ENCODE measurements at places on chromosomes 7 and 10.

GRCh38 chr7:146074195-146074765 is 42.3 kb upstream of the CNTNAP2 start:
- no peak for DNase-seq

DNA sequence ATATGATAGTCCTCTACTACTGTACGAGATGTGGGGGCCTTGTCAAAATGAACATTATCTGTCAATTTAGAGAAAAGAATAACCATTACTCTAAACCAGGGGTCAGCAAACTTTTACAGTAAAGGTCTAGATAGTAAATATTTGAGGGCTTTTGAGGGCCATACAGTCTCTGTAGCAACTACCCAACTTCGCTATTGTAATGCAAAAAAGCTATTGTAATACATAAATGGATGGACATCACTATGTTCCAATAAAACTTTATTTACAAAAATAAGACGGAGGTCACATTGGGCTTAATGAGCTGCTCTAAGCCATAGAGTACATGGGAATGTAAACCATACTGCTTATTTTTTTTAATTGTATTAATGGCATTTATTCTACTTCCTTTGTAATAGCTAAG is 477.8 kb upstream of the GALNT17 start:
- DNase-seq = no peak

DNA sequence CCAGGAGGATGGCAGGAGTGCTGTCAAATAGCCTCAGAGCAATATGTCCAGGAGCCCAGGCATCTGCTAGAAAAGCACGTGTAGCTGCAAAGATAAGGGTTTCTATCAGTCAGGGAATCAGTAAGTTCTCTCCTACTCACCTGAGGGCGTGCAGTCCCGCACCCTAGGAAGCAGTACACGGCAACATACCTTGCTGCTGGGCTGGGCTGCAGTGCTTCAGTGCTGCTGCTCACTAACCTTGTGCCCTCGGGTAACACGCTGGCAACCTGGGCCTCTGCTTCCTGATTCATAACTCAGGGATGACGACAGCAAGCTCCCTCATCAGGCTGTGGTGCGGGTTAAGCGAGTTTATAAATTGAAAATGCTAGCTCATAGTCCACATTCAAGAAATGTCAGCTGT is 29.5 kb upstream of the CCNY start:
- DNase-seq = no peak

- no peak for DNase-seq
These were observed 335.4 kb downstream of the PARD3 start for GRCh38 chr10:34479520-34480179.

DNA sequence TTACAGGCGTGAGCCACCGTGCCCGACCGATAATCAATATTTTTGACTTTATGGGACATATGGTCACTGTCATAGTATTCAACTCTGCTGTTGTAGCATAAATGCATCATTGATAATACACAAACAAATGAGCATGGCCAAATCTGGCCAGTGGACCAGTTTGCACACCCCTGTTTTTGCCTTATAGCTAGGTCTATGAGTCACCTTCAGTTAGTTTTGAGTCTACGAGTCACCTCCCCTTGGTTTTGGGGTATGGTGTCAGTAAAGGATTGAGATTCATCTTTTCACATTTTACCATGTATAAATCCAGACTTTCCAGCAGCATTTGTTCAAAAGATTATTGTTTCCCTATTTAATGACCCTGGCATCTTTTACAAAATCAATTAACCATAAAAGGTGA is 362.5 kb upstream of the NRP1 start:
- no peak for DNase-seq

GRCh38 chr10:34098821-34099567 is 716.1 kb downstream of the PARD3 start:
- no peak for DNase-seq

DNA sequence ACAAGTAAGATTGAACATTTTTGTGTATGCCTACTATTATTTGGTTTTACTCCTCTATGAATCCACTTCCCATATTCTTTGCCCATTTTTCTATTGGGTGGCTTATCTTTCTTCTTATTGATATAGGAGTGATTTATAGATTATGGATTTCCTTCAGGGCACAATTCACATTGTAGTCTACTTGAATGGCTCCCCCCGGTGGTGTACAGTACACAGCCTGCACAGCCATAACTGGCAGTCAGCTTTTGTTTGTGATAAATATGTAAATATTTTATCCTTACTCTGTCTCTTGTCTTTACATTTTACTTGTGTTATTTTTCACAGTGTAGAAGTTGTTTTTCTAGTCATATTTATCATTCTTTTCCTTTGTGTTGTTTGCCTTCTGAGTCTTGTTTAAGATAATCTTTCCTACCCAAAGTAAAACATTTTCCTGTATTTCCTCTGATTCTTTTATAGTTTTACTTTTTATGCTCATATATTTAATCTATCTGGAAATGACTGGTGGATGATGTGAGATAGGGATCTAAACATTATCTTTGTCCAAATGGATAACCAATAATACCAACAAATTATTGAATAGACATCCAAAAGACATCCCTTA is 23.9 kb upstream of the CALD1 start:
- no peak for DNase-seq

- no peak for DNase-seq
These were observed 786.1 kb downstream of the CNTNAP2 start for GRCh38 chr7:146902728-146903127.

DNA sequence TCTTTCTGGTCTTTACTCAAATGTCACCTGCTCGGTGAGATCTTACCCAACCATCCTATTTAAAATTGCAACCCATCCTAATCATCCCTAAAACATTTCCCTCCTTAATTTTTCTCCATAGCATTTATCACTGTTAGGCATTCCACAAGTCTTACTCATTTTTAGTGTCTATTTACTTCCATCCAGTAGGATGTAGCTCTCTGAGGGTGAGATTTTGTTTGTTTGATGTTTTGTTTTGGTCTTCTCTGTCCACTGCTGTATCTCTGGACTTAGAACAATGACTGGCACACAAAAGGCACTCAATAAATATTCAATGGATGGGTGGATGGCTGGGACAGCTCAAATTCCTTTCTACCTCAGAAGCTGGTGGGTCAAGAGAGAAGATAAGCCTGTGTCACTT is 15.8 kb upstream of the DUSP5 start:
- DNase-seq = no peak

GRCh38 chr10:3616880-3617279 is 168.1 kb downstream of the KLF6 start:
- no peak for DNase-seq

- DNase-seq = no peak
These were observed 108.1 kb downstream of the EEPD1 start for GRCh38 chr7:36261019-36261754.

- DNase-seq = no peak
These were observed 396.5 kb upstream of the MKI67 start for GRCh38 chr10:128522551-128523308.

DNA sequence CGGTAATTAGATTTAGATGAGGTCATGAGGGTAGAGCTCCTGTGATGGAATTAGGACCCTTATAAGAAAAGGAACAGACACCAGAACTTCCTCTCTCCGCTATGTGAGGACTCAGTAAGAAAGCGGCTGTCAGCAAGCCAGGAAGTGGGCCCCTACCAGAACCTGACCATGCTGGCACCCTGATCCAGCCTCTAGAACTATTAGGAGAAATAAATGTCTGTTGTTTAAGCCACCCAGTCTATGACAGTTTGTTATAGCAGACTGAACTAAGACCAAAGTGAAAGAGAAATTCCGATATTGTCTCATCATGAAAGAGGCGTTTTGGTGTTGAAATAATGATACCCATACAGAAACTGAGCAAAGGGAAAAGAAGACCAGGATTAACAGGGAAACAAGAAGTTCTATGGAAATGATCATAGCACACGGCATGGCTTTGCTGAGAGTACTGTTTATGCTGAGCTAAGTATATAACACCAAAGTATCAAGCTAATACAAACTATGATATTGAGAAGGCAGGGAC is 9.2 kb downstream of the CLEC2L start:
- DNase-seq = no peak

GRCh38 chr7:45890902-45891461 is 2.7 kb downstream of the IGFBP1 start:
- no peak for DNase-seq

DNA sequence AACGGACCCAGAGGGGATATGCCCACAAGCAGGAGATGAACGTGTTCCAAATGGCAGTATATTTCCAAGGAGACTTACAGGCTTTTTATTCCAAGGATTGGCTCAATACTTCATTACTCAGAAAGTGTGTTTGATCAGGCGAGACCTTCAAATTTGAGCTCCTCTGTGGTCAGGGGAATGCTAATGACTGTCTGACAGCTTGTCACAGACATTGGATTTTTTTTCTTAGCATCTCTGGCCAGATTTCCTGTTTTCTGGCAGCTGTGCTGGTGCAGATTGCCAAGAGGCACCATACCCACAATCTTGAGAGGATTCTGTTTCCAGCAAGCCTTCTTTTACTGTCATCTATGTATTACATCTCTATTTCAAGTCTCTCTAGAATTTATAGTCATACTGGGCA is 93.8 kb downstream of the C1GALT1 start:
- DNase-seq = no peak

- peak; percentile 68 for DNase-seq
These were observed 35.9 kb upstream of the FZD9 start for GRCh38 chr7:73397521-73398281.

GRCh38 chr7:101243646-101244374 is 1.1 kb downstream of the FIS1 start:
- DNase-seq = no peak

- no peak for DNase-seq
These were observed 29.0 kb downstream of the PODXL start for GRCh38 chr7:131527456-131527855.

GRCh38 chr10:100934084-100934659 is 21.4 kb downstream of the SLF2 start:
- DNase-seq = no peak

- no peak for DNase-seq
These were observed 3.7 kb downstream of the COL17A1 start for GRCh38 chr10:104081998-104082397.

- DNase-seq = no peak
These were observed 97.4 kb downstream of the KLF6 start for GRCh38 chr10:3687510-3688081.

Data from retina (tissue), 1 donor.